Naive thymus-derived CD4-positive, alpha-beta T cell (primary cell): ENCODE measurements at places on chromosomes 12 and 14. TPM values are rescaled to one million over a fixed set of nuclear protein-coding genes. Genes with fewer than 3 reads are reported as not detected.

The TMED8 gene
- 9.0 TPM for total RNA-seq

The LYSET gene
- total RNA-seq, result 26.6 TPM

The FOXA1 gene
- not detected for total RNA-seq

The CDKN1B gene
- total RNA-seq, result 205 TPM

The ANO4 gene
- not detected for total RNA-seq

The SCARB1 gene
- total RNA-seq, result 7.1 TPM

The DTX3 gene
- total RNA-seq, result 37.8 TPM

The TOMM20L gene
- not detected for total RNA-seq

The SERPINA12 gene
- not detected for total RNA-seq

The TNFAIP2 gene
- total RNA-seq, result 5.5 TPM

The SELPLG gene
- total RNA-seq, result 154 TPM

The GPR162 gene
- total RNA-seq, result 1.3 TPM

GRCh38 chr12:132056951-132057350, 87.2 kb downstream of the DDX51 start:
- H3K4me1 ChIP-seq, result no peaks in the 10 kb centered on the region
- DNase-seq, result no peak
- H3K4me3 ChIP-seq, result no peak overlapping the region
- H3K27ac ChIP-seq, result no peak overlapping the region

GRCh38 chr14:61485661-61486060, 164.3 kb downstream of the PRKCH start:
- H3K27ac ChIP-seq, result no peak overlapping the region
- H3K4me3 ChIP-seq, result no peak overlapping the region
- no peaks in the 10 kb centered on the region for H3K27me3 ChIP-seq
- H3K4me1 ChIP-seq, result peaks cover 8% of the 10 kb centered on the region

DNA sequence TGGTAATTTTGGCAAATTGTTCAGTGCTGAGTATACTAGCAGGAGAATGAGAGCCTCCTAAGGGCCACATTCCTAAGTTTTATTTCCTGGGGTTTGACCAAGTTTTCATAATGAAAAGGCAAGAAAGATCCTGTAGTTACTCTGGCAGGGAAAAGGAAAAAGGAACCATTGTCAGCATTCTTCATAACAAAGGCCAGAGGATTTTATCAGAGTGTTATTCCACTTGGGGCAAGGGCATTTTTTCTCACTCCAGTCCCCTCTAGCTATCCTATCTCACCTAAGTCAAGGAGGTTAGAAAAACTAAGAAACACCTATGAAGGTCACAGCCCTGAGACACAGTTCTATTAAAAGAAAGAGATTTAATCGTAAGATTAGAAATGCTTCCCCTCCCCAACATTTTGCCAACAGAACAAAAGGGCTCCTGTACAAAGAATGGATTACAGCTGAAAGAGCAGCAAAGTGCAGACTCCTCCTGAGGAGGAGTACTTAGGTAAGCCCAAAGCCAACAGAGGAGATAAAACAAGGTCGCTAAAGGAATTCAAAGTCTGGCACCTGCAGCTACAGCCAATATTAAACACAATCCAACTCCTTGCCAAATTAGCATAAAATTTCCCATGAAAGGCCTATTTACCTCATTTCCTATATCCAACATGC, 162.4 kb downstream of the GALC start:
- no peaks in the 10 kb centered on the region for H3K36me3 ChIP-seq
- H3K4me1 ChIP-seq, result no peaks in the 10 kb centered on the region
- no peak for DNase-seq
- H3K4me3 ChIP-seq, result no peak overlapping the region
- no peak overlapping the region for H3K27ac ChIP-seq

DNA sequence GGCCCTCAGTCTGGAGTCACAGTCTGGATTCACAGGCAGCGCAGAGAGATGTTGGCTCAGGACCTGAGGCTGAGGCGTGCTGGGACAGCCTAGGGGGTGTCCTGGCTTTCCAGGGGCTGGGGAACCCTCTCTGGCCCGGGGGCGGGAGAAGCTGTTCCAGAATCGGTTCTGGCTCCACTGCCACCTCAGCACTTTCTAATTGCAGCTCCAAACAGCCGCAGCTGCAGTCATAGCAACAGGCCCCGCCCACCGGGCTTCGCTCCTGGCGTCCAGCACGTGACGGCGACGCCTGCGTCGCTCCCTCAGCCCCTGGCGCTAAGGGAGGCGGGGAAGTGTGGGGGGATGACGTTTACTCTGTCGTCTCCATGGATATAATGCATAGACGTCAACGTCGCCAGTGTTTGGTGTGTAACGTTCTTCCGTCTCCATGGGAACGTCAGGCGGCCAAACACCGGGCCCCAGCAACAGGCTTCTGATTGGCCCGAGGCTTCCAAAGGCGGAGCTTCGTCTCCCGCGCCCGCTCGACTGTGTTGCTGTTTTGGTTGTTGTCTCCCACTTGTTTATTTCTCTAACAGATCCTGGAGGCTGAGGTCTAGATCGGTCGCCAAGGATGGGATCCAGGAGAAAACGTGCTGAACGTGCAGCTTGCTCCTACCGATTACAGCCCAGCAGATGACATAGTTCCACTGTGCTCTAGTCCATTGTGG, 19.7 kb upstream of the FOS start:
- no peaks in the 10 kb centered on the region for H3K27me3 ChIP-seq
- no peaks in the 10 kb centered on the region for H3K36me3 ChIP-seq
- H3K4me3 ChIP-seq, result peak overlapping the region; percentile 75
- peak overlapping the region; percentile 94 for H3K27ac ChIP-seq
- H3K4me1 ChIP-seq, result peaks cover 19% of the 10 kb centered on the region
- peak; percentile 99 for DNase-seq

DNA sequence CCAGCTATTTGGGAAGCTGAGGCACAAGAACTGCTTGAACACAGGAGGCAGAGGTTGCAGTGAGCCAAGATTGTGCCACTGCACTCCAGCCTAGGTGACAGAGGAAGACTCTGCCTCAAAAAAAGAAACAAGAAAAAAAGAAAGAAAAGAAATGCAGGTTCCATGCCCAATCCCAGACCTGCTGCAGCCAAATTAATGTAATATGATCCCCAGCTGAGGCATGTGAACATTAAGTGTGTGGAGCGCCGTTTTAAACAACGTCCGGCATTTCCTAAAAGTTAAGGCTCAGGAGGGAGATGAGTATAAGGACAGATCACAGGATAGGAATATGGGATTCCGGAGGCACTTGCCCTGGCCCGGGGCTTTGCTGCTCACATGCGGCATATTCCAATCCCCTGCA, 162.9 kb downstream of the KSR2 start:
- H3K4me3 ChIP-seq, result no peak overlapping the region
- H3K27ac ChIP-seq, result no peak overlapping the region
- no peak for DNase-seq
- H3K4me1 ChIP-seq, result no peaks in the 10 kb centered on the region

GRCh38 chr12:53624956-53625355, 1.2 kb downstream of the ATF7 start:
- peak overlapping the region; percentile 92 for H3K4me3 ChIP-seq
- peaks cover 20% of the 10 kb centered on the region for H3K4me1 ChIP-seq
- H3K27me3 ChIP-seq, result no peaks in the 10 kb centered on the region
- DNase-seq, result no peak

GRCh38 chr12:88870000-88870737, 289.9 kb upstream of the KITLG start:
- H3K4me1 ChIP-seq, result no peaks in the 10 kb centered on the region
- H3K36me3 ChIP-seq, result no peaks in the 10 kb centered on the region
- no peak for DNase-seq
- no peak overlapping the region for H3K27ac ChIP-seq
- H3K4me3 ChIP-seq, result no peak overlapping the region
- H3K27me3 ChIP-seq, result no peaks in the 10 kb centered on the region

- no peak overlapping the region for H3K27ac ChIP-seq
- no peak overlapping the region for H3K4me3 ChIP-seq
- H3K4me1 ChIP-seq, result no peaks in the 10 kb centered on the region
- no peaks in the 10 kb centered on the region for H3K27me3 ChIP-seq
Observed at GRCh38 chr12:92496790-92497189, 206.0 kb upstream of the PLEKHG7 start.

DNA sequence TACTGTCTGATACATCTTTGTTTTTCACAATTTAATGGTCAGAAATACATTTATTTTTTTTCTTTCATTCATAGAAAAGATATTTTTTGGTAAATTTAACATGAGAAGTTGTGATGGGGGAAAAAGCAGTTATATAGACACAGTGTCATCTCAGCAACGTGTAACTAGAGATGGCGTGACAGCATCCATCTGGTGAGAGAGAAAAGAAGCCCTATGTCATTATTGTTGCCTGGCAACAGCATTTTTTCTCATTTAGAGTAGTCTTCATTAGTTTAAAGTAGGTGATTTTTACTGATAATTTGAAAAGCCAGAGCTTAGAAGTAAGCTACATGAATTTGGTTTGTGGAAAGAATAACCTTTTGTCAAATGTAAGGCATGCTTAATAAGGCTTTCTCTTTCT, 128.6 kb downstream of the ACSS3 start:
- no peaks in the 10 kb centered on the region for H3K36me3 ChIP-seq
- no peak overlapping the region for H3K27ac ChIP-seq
- H3K4me3 ChIP-seq, result no peak overlapping the region
- no peak for DNase-seq

GRCh38 chr12:128536810-128537209, 269.8 kb downstream of the TMEM132C start:
- no peaks in the 10 kb centered on the region for H3K4me1 ChIP-seq
- H3K4me3 ChIP-seq, result no peak overlapping the region
- H3K27me3 ChIP-seq, result no peaks in the 10 kb centered on the region
- no peak overlapping the region for H3K27ac ChIP-seq
- no peaks in the 10 kb centered on the region for H3K36me3 ChIP-seq

GRCh38 chr14:74207943-74208342, 31.3 kb upstream of the VSX2 start:
- H3K27ac ChIP-seq, result no peak overlapping the region
- no peak for DNase-seq
- H3K4me3 ChIP-seq, result no peak overlapping the region
- no peaks in the 10 kb centered on the region for H3K36me3 ChIP-seq

GRCh38 chr12:100365411-100365810, 8.5 kb downstream of the SLC17A8 start:
- no peak overlapping the region for H3K4me3 ChIP-seq
- DNase-seq, result no peak
- H3K4me1 ChIP-seq, result no peaks in the 10 kb centered on the region
- no peaks in the 10 kb centered on the region for H3K27me3 ChIP-seq
- H3K27ac ChIP-seq, result no peak overlapping the region

DNA sequence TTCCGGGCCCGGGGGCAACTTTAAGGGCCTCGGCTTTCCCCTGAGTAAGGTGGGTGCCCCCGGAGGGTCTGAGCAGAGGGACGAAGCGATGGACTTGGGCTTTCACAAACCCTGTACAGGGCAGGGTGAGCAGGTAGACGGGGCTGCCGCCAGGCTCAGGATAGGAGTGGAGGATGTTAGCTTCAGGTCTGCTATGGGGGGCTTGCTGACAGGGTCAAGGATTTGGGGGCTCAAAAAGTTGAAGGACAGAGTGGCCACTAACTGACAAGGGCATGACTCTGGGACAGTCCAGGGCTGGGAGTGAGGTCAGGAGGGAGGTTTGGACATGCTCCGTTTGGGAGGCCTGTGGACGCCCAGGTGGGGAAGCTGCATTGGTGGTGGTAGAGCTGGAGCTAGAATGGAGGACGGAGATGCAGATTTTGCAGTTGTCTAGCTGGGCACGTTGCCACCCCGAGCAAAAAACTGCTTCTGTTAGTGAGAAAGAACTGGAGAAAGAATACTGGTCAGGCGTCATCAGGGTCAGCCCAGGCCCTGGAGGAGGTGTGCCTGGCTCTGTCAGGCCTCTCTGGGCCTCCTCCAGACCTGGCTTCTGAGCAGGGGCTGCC, 113.3 kb downstream of the ADGRD1 start:
- no peak overlapping the region for H3K27ac ChIP-seq
- H3K4me3 ChIP-seq, result no peak overlapping the region
- no peaks in the 10 kb centered on the region for H3K36me3 ChIP-seq
- no peaks in the 10 kb centered on the region for H3K4me1 ChIP-seq
- DNase-seq, result no peak

- no peak for DNase-seq
- H3K4me1 ChIP-seq, result no peaks in the 10 kb centered on the region
- no peak overlapping the region for H3K4me3 ChIP-seq
- no peaks in the 10 kb centered on the region for H3K36me3 ChIP-seq
- H3K27ac ChIP-seq, result no peak overlapping the region
- H3K27me3 ChIP-seq, result no peaks in the 10 kb centered on the region
Observed at GRCh38 chr14:48125654-48126053, 450.2 kb upstream of the MDGA2 start.
